ENCODE measurements at places on chromosomes 5 and 9. TPM values are rescaled to one million over a fixed set of nuclear protein-coding genes. Genes with fewer than 3 reads are reported as not detected.

The LYSMD3 gene
- total RNA-seq: 42.3 TPM

The IFNK gene
- not detected for total RNA-seq

The WNK2 gene
- under 0.01 TPM for total RNA-seq

The SNX24 gene
- 13.2 TPM for total RNA-seq

The FAM200C gene
- 2.9 TPM for total RNA-seq

The C5orf58 gene
- total RNA-seq: not detected

The ACTBL2 gene
- not detected for total RNA-seq

The FCN1 gene
- not detected for total RNA-seq

The CNTFR gene
- total RNA-seq: not detected

The MARCOL gene
- total RNA-seq: not detected

The C9orf153 gene
- 0.27 TPM for total RNA-seq

The LCN15 gene
- not detected for total RNA-seq

The NKD2 gene
- total RNA-seq: not detected

The OTP gene
- total RNA-seq: not detected

The PHYHD1 gene
- total RNA-seq: 1.3 TPM

The CLIC3 gene
- total RNA-seq: 0.27 TPM

The PTGDS gene
- not detected for total RNA-seq

The PHF24 gene
- total RNA-seq: not detected

The GPX8 gene
- total RNA-seq: 101 TPM

The UBAP1 gene
- total RNA-seq: 44.9 TPM

The RFESD gene
- total RNA-seq: 1.2 TPM

The SPATA31D4 gene
- total RNA-seq: not detected

The GFPT2 gene
- total RNA-seq: 0.43 TPM

The C9orf152 gene
- not detected for total RNA-seq

The CDHR2 gene
- not detected for total RNA-seq

The SLC44A1 gene
- 50.5 TPM for total RNA-seq

The FCN2 gene
- not detected for total RNA-seq

The SMARCA2 gene
- 105 TPM for total RNA-seq

The LCN1 gene
- total RNA-seq: not detected

The ZNF608 gene
- 14.6 TPM for total RNA-seq

The IL7R gene
- 2.1 TPM for total RNA-seq

The GPR151 gene
- not detected for total RNA-seq

The ETF1 gene
- total RNA-seq: 181 TPM

The DPP7 gene
- 55.6 TPM for total RNA-seq

The LHX3 gene
- not detected for total RNA-seq

The IL4 gene
- total RNA-seq: not detected

The CDKN2AIPNL gene
- 49.7 TPM for total RNA-seq

The FRMPD1 gene
- not detected for total RNA-seq

The IRGM gene
- total RNA-seq: not detected

The INSL4 gene
- total RNA-seq: not detected

The CCDC192 gene
- total RNA-seq: not detected

The DDX4 gene
- total RNA-seq: not detected

The PCDH12 gene
- total RNA-seq: 35.1 TPM

The HSPA5 gene
- total RNA-seq: 197 TPM

The SERF1A gene
- 15.4 TPM for total RNA-seq

The OR1L6 gene
- total RNA-seq: not detected

The PRUNE2 gene
- 29.1 TPM for total RNA-seq

The ELOVL7 gene
- total RNA-seq: 0.13 TPM

The ADAMTS13 gene
- total RNA-seq: 0.57 TPM

The TSSK1B gene
- total RNA-seq: not detected

The POU5F2 gene
- 3.9 TPM for total RNA-seq

The GABRA6 gene
- total RNA-seq: 0.66 TPM

The IQGAP2 gene
- 3.5 TPM for total RNA-seq

The MEGF10 gene
- total RNA-seq: 0.14 TPM

The SLCO6A1 gene
- total RNA-seq: not detected
